ENCODE measurements at places on chromosomes 7 and 10.

DNA sequence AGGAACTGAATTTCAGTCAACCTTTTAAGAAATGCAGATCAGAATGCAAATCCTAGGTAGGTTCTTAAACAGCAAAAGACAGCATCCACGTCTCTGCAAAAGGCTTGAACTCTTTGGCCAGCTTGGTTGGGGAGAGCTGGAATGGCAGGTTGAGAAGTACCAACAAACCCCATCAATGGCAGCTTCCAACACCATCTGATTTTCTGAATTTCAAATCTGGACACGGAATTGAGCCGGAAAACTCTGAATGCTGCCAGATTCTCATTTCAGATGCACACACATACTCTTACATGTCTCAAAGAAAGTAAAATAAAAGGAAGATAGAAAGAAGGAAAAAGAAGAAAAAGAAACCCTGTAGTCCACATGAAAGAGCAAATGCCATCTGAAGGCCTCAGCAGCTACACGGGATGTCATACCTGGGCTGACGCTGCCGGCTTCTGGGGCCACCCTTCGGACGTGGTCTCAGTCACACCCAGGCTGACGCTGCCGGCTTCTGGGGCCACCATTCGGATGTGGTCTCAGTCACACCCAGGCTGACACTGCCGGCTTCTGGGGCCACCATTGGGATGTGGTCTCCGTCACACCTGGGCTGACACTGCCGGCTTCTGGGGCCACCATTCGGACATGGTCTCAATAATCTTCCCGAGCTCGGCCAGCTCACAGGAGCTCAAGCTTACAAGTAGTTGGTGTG lies 165.3 kb downstream of the PTPRN2 start:
- no peak for DNase-seq

DNA sequence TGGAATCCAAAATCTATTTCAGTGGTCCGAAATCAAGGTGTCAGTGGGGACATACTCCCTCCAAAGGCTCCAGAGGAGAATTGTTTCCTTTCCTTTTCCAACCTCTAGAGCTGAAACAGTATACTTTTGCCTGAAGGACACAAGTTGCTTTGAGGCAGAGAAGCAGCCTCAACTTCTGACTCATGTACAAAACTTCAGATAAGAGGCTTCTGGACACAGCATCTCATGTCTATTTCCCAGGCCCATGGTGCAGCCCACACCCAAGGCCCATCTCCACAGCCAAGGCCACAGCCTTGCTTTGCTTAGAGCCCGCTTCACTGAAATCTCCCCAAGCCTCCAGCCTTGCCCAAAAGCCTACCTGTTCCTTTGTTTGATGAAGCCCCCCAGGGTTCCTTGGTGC lies 68.9 kb downstream of the ZNF467 start:
- DNase-seq: no peak

DNA sequence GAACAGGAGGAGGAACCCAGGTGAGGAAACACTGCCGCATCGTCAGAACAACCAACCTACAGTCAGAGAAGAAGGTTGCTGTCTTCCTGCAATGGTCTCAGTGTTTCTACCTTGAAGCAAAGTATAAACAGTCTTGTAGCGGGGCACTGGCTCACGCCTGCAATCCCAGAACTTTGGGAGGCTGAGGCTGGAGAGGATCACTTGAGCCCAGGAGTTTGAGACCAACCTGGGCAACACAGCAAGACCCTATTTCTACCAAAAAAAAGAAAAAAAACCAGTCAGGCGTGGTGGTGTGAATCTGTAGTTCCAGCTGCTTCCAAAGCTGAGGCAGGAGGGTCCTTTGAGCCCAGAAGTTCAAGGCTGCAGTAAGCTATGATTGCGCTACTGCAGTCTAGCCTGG lies 23.4 kb downstream of the SNX8 start:
- no peak for DNase-seq

GRCh38 chr7:129832701-129833227 lies 120.0 kb downstream of the UBE2H start:
- no peak for DNase-seq

GRCh38 chr7:155583636-155584035 lies 37.3 kb upstream of the CNPY1 start:
- no peak for DNase-seq

DNA sequence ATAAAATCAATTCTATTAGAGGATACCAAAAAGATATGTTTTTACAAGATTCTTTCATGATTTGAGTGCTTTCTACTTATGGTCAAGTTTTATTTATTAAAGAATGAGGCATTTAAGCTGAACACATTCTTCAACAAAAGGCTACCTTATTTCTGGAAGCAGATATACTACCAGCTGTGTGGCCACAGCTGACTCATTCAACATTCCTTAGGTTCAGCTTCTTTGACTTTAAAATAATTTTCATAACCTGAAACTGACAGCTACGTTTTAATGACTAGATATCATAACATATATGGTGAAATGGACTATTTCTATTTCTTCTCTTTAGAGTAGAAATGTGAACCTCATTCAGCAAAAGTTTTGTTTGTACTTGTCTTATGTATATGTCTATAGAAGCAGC lies 414.2 kb upstream of the SEMA3C start:
- no peak for DNase-seq

Measured in OCI-M1 (cell line).